A172 (cell line): ENCODE measurements at places on chromosomes 16 and 17. TPM values are rescaled to one million over a fixed set of nuclear protein-coding genes. Genes with fewer than 3 reads are reported as not detected.

Gene MYL4
- not detected in 2 replicates for total RNA-seq

Gene GNGT2
- total RNA-seq, result not detected in 2 replicates

Gene ITGB3
- not detected in 2 replicates for total RNA-seq

Gene HOXB4
- 5.1 and 6.3 TPM in 2 replicates for total RNA-seq

Gene ATP2A1
- 0.14 and 1.1 TPM in 2 replicates for total RNA-seq

Gene TRIM65
- 32.7 and 41.4 TPM in 2 replicates for total RNA-seq

Gene KRTAP2-1
- not detected in 2 replicates for total RNA-seq

Gene YPEL2
- total RNA-seq, result 0.38 and 1.2 TPM in 2 replicates

Gene TAC4
- total RNA-seq, result not detected in 2 replicates

GRCh38 chr17:27306276-27306835, 12.4 kb downstream of the WSB1 start:
- no peak for DNase-seq

DNA sequence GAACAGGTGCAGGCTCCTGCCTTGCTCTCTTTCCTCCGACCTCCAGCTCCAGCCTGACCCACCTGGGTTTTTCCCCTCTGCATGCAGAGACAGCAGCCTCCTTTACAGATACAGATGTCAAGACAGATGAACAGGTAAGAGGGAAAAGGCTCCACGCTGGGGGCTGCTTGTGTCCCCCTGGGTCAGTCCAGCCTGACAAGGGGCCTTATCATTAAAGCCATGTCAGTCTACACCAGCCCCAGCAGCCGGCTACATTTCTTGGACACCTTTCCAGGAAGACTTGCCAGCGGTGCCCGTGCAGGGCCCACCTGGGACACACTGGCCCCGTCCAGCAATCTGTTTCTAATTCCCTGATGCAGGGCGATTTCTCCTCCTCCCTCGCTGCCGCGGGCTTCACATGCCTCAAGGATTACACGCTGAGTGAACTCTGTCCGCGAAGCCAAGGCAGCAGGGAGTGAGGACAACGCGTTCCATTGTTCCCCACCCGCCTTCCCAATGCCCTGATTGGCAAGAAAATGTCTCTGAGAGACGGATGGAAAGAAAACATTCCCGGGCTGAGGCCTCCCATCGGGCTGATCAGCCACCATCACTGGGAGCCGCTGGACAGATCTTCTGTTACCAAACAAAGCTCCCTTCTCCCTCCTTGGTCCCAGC, 184.7 kb downstream of the C16orf95 start:
- DNase-seq, result no peak

- DNase-seq, result no peak
These were observed 88.3 kb upstream of the DNAH17 start for GRCh38 chr17:78665387-78665951.

- no peak for DNase-seq
These were observed 59.6 kb downstream of the TNFRSF13B start for GRCh38 chr17:16912021-16912962.

DNA sequence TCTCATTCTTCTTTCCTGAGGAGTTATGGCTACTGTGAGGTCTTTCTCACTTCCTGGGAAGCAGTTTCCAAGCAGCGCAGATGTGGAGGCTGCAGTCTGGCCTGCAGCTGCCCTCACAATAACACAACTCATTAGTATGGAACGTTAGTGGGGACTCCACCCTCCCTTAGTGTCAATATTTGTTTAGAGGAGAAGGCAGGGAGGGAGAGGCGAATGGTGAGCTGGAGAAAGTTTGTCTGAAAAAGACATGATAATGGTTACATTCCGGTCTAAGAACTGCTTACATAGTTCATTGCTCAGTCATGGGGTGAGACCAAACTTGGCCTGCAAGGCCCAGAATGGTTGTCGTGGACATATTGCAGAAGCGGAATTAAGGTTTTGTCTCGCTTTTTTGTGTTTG, 170.2 kb downstream of the HS3ST3B1 start:
- DNase-seq, result peak; percentile 18

- DNase-seq, result peak; percentile 60
These were observed at the start of gene PHOSPHO1 for GRCh38 chr17:49230636-49231562. TSS of gene PHOSPHO1 (minus strand) at chr17:49230787. CDS start at chr17:49226691, 4,096 bp downstream.

GRCh38 chr16:88290850-88291830, 91.6 kb upstream of the ZNF469 start:
- no peak for DNase-seq

DNA sequence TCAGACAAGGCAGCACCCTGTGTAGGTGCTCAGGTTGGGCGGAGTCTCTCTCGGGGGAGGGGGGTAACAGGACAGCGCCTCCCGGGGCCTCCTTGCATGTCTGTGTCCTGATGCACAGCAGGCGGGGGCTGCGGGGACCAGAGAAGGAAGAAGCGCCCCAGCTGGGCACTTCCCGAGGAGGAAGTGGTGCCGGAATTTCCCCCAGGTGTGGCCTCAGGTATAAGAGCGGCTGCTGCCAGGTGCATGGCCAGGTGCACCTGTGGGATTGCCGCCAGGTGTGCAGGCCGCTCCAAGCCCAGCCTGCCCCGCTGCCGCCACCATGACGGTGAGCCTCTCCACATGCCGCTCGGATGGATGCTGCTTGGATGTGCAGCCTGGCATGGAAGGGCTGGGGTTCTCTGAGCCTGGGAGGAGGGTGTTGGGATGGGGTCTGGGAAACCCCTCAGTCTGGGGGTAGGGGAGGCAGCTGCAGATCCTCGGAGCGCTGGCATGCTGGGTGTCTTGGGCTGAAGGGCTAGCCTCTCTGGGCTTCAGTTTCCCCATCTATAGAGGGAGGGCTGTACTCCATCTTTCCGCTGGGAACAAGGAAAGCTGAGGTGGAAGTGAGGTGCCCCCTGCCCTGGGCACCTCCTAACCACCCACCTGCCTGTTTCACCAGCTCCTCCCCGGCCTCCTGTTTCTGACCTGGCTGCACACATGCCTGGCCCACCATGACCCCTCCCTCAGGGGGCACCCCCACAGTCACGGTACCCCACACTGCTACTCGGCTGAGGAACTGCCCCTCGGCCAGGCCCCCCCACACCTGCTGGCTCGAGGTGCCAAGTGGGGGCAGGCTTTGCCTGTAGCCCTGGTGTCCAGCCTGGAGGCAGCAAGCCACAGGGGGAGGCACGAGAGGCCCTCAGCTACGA, at the start of gene IL17C:
IL17C (plus strand) TSS at position 250 of the 908 bp plus-strand sequence; CDS start at position 320, 70 bp downstream.
- no peak for DNase-seq

DNA sequence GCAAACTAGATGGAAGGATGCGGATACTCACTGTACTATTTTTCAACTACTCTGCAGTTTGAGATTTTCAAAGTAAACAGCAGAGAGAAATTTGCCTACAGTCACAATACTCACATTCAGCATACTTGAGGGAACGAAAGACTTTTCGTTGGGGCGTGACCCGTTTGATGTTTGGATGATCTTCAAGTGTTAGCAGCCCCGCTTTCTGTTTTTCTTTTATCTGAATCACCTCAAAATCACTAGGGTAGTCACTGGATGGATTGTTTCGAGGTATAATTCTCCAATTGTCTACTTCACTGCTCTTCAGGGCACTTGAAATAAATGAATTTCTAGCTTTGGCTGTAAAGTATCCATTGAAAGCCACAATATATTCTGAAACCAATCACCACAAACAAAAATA, 17.8 kb downstream of the MBTPS1 start:
- peak; percentile 30 for DNase-seq

DNA sequence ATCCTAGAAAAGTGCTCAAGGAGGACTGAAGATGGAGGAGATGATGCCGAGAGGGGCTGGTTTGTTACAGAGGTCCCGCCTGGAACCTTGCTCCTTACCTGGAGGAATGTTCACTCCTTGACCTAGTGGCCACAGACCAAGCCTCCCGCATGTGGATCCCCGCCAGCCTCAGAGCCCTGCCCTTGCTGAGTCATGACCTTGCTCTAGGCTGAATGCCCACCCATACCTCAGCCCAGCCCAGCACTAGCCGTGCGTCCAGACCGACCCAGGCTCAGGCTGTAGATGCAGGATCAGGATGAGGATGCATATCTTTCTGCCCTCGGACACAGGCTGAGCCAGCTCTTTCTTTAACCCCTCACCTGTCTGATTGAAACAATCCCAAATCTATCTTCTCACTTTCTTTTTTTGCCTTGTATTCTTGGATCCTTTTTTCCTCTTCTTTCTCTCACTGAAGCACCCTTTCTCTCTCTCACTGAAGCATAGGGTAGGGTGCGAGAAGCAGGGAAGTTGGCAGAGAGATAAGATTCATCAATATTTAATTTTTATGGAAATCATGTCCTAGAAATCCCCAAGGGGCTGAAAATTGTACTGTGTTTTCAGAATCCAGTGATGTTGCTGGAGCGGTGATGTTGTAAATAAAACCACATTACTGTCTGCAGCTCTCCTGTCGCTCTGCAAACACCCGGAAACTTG, 34.9 kb downstream of the WSCD1 start:
- DNase-seq, result no peak

GRCh38 chr17:17175917-17176316, 30.2 kb downstream of the PLD6 start:
- DNase-seq, result no peak
